ENCODE measurements at places on chromosomes 16 and 17.

- no peak for DNase-seq
Measured at GRCh38 chr17:77287432-77288068, 146.8 kb downstream of the SEC14L1 start.

- DNase-seq, result no peak
Measured at GRCh38 chr16:10743227-10743609, 424 bp upstream of the NUBP1 start.

DNA sequence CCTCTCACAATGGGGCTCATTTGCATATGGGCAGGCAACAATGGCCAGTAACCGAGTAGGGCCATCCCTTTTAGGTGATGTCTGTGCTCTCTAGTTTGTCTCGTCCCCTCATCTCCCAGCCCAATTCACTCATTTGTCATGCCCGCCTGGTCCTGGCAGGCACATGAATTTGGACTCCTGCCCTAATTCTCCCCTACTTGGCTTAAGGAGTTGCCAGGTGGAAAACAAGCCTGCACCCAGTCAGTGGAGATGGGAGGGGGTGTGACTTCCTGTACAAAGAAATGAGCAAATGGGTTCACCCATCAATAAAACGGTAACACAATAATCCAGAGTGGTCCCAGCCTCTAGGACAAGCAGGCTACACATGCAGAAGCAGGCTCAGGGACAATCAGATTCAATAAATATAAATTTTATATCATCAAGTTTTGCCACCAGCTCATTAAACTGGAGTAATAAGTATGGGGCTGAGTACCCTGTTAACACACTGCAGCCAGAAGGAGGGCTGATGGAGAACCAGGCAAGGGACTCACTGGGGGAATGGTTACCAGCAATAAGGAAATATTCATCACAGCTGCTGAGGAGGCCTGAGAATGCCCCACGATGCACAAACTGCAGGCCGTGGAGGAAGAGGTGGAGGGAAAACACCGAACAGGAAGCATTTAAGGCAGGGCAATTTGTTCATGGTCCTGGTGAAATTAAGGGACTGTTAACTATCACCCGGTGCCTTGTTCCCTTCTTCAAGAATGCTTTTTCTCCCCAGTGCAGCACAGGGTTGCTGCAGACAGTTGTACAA is 84.4 kb upstream of the GPRC5B start:
- no peak for DNase-seq

DNA sequence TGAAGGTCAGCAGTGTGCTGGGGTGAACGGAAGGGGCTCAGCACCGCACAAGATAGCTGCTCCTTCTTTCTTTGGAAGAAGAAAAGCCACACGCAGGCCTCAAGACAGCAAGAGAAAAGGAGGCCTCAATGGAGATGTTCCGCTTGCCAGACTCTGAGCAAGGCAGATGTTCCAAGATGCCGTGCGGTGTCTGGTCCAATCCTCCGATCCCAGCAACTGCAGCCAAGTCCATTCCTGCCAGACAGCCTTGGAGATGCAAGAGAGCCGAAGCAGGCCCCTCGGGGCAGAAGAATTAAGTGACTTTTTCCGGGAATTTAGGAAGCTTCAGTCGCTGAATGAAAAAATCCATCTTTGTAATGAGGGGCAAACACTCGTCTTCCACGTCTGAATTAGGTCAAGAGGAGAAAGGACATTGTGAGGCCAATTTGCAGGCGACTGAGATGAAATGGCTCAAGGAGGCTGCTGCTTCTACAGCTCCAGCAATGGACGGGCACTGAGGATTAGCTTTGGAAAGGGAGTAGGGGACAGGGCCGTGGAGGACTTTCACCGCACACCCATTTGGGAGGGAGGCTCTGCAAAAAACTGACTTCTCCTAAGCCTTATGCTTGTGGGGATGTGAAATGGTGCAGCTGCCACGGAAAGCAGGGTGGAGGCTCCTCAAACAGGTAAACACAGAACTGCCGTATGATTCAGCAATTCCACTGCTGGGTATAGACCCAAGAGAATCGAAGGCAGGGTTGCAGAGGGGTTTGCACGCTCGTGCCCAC is 44.7 kb downstream of the RPH3AL start:
- DNase-seq, result no peak

- no peak for DNase-seq
Measured at GRCh38 chr16:11319529-11320146, 25.6 kb upstream of the RMI2 start.

GRCh38 chr17:42817866-42818265 is 6.2 kb downstream of the BECN1 start:
- DNase-seq, result no peak

GRCh38 chr17:77880711-77881450 is 77.6 kb upstream of the TNRC6C start:
- no peak for DNase-seq

DNA sequence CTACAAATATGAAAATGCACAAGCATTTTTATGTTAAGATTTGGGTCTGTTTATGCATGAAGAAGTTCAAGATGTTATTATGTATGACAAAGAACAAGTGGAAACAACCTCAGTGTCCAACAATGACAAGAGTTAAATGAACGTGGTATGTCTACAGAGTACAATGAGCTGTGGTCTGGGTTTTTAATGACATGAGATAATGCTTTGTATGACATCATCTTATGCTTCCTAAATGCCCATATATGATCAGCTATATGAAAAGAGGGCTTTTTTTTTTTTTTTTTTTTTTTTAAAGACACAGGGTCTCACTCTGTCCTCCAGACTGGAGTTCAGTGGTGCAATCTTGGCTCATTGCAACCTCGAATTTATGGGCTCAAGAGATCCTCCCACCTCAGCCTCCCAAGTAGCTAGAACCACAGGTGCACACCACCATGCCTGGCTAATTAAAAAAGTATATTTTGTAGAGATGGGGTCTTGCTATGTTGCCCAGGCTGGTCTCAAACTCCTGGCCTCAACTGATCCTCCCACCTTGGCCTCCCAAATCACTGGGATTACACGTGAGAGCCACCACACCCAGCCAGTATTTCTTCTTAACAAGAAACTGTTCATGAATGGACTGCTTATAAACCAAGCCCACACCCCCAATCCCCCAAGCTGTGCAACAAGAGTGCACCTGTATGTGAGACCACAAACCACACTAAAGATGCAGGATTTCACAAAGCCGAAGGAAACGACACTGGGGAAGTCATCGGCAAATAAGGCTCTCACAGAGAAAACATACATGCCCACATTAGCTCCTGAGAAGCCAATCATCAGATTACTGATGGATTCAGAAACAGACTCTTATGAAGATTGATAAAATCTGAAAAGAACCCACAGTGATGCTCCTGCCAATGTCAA is 114.5 kb downstream of the CPPED1 start:
- DNase-seq, result no peak

- no peak for DNase-seq
Measured at GRCh38 chr17:74280093-74280513, 6.1 kb downstream of the DNAI2 start.

DNA sequence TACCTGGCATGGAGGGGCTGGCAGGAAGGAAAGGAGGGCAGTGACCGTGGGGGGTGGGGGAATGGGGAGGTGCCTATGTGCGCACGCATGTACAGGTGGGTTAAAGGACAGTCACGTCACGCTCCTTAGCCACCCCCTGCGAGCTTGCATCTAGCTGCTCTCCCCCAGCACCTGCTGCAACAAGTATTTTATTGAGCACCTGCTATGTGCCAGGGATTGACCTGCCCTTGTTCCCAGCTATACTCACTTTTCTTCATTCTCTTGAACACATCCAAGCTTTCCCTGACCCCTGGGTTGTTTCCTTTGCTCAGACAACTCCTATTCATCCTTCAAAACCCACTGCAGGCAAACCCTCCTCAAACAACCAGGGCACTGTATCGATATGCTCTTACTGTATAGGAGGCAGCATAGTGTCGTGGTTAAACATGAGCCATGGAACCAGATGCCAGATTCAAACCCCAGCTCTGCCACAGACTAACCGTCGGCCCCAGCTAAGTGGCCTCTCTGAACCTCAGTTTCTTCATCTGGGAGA is 155.2 kb upstream of the CIBAR2 start:
- no peak for DNase-seq

DNA sequence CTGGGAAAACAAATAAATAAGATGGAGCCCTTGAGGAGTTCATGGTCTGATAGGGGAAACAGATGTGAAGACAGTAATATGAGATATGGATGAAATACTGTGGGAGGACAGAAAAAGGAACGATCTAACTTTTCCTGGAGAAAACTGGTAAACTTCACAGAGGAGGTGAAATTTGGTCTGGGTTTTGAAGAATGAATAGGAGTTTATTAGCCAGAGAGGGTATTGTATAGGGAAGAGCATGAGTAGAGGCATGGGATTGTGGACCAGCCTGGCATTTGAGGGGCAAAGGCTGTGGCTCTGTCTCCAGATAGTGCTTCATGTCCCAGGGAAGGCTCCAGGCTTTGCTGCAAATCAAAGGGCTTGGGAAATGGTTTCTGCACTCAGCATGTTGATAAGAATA is 1.6 kb downstream of the LPO start:
- no peak for DNase-seq

- DNase-seq, result no peak
Measured at GRCh38 chr16:24852281-24852721, 6.5 kb downstream of the SLC5A11 start.

- no peak for DNase-seq
Measured at GRCh38 chr16:11759163-11759834, 16.6 kb upstream of the TXNDC11 start.

DNA sequence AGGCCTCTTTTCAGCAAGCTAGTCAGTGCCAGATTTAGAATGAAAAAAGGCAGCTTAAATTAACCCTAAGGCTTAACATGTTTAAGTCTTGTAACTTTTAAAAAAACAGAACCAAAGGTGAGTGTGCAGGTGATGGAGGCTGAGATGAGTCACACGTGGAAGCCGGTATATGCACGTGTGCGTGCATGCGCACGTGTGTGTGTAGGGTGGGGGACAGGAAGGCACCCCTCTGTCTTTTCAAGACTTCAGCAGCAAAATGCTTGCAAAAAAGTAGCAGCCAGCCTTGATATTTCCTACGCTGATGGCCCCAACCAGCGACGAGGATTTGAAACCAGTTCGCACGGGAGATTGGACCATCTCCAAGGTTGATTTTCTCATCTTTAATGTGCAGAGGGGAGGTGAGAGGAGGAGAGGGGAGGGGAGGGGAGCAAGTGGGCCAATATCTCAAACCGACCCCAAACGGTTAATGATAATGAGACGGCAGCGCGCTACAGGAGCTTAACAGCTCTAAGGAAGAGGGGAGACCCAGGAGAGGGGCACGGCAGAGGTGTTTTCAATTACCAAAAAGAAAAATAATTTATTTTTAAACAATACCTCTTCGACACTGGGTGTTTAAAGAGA is 154.7 kb downstream of the ZNF423 start:
- no peak for DNase-seq

DNA sequence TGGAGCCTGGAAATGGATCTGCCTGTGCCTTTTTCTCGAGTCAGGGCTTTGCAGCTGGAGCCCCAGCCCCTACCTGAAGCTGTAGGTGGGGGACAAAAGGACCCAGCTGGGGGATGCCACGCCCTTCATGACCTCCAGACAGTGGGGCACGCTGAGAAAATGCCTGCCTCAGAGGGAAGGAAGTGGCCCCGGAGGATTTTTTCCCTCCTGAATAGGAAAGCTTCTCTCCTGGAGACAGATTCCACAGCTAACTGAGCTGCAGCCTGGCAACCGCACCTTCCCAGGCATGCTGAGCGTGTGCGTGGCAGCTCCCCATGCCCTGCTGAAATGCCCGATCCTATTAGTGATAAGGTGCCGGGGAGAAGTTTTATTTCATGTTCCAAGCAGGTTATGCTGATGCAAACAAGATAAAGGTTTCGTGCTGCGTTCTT is 58.0 kb downstream of the AIPL1 start:
- no peak for DNase-seq

- DNase-seq, result peak; percentile 68
Measured at GRCh38 chr16:3484318-3485096, 10.8 kb downstream of the C16orf90 start.

DNA sequence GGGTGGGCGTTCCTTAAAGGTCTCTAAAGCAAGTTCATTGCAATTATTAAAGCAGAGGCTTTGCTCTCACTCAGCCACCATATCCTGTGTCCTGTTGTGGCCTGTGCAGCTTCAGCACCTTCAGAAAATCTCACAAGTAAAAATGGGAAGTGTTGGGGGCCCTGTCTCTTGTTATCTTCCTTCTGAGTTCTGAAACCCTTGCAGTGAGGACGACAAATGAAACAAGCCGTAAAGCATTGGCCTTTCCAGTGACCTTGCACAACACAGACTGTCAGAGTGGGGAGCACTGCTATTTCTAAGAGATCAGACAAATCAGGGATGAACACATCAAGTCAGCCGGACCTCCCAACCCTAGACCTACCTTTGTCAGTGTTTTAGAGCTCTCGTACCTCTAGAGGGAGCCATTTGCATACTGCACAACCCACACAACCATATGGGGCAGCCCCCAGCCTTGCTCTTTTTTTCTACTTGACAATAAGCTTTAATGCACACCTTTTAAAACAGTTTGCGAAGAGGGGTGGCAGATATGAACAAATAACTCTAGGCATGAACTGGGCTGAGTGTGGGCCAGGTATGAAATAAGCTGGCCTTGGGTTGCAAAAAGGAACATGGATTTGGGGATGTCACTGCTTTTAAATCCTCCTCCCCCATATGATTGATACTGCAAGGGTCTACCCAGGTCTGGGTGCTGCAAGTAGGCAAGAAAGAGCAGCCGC is 89.8 kb downstream of the KATNIP start:
- DNase-seq, result no peak

DNA sequence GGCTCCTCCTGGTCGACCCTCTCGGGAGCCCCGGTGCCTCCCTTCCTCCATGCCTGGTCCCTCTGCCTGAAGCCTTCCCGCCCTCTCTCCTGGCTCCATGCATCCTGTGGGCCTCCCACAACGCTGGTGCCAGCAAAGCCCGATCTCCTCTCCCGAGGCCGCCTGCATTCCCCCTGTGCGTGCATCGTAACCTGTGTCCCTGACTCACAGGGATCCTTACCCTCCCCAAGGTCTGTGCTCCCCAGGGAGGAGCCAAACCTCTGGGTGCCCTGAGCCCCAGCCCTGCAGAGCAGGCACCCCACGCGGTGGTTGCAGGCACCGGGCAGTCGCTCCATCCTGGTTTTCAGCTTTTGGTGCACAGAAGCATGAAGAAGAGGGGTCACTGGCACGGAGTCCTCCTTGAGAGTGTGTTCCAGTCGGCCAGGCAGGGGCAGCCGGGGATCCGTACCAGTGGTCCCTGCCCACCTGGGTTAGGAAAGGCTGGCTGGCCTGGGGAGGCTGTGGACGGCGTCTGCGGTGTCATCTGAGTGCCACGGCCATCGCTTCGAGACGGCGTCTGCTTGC is 1.8 kb upstream of the ENPP7 start:
- DNase-seq, result no peak

GRCh38 chr17:76943781-76944213 is 75.6 kb downstream of the MGAT5B start:
- DNase-seq, result no peak

GRCh38 chr17:17621254-17621653 is 29.7 kb upstream of the PEMT start:
- DNase-seq, result no peak

- DNase-seq, result no peak
Measured at GRCh38 chr16:19542138-19542821, 13.2 kb upstream of the VPS35L start.

DNA sequence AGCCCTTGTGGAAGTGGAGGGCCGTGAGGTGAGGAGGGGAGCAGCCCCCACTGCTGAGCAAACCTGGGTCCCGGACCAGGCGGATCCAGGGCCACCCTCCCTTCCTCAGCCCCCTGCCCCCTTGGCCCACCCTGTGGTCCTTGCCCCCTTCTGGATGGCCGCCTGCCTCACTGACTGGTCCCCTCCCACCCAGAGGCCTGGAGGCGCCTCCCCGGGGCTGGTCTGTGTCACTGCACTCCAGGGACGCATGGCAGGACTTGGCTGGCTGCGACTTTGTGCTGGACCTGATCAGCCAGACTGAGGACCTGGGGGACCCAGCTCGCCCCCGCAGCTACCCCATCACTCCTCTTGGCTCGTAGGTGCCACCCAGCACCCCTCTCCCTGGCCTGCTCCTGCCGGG is 19.2 kb upstream of the SMIM5 start:
- DNase-seq, result no peak
